Fibroblast of skin of scalp (primary cell): ENCODE measurements at places on chromosomes 12 and 14.

- DNase-seq: peak; percentile 12
Measured at GRCh38 chr14:73428353-73428824, 30.0 kb downstream of the NUMB start.

DNA sequence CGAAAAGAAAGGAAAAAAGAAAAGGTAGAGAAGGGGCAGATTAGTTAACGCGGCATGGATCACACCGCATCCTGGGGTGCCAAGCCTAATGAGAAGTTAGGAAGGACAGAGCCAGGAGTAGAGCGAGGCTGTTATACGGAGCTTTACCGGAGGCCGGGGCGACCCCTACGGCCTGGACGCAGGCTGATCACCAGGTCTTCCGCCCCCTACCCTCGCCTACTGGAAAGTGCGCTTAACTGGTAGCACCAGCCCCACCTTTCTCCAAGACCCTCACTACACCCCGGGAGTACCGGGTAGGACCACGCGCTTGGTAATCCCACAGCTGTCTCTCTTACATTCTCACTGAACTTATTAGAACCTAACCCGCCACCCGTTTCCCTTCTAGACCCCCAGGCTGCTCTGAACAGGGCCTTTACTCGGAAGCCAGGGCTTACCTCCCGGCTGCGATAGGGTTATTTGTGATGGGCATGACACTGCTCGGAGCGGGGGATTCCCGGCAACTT is 33.8 kb downstream of the WBP11 start:
- peak; percentile 5 for DNase-seq

- peak; percentile 98 for DNase-seq
Measured at GRCh38 chr12:110109037-110109836, 14.9 kb upstream of the IFT81 start.

- DNase-seq: peak; percentile 54
Measured at GRCh38 chr14:100827101-100828021, 1.4 kb downstream of the MEG3 start.

DNA sequence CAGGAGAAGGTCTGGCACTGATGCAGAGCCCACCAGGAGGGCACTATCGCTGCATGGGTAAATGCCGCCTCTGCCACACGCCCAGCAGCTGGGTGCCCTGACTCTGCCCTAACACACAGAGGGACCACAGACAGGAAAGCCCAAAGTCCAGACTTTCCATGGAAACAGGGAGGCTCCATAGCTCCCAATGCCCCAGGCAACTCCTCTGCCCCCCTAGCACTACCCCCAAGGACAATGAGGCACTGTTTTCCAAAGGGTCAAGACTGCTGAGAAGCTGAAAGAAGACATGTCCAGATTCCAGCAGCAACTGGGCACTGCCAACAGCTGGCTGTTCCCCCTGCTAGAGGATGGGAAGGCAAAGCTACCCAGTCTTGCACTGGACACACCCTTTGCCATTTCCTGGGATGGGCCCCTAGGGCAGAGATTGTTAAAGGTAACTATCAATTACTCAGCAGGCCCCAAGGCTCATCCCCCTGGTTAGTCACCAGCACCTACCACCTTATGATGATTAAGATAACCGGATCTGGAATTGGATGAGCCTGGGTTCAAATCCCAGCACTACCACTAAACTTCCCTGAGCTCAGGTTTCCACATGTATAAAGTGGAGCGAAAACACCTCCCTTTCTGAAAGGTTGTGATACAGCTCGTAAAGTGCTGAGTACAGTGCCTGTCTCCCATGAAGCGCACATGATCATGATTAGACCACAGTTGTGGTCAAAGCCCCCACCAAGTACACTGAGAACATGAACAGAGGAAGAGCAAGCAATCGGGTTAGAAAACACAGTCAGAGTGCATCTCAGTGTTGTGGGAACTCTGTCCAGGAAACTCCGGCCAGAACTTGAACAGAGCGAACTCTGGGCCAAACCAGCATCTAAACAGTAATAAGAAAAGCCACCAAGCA is 3.3 kb downstream of the PXN start:
- DNase-seq: no peak

- no peak for DNase-seq
Measured at GRCh38 chr12:22322091-22322490, 12.4 kb downstream of the ST8SIA1 start.

GRCh38 chr12:58291106-58291505 is 349.7 kb downstream of the ATP23 start:
- no peak for DNase-seq

GRCh38 chr12:39989501-39989900 is 116.4 kb downstream of the SLC2A13 start:
- no peak for DNase-seq

- DNase-seq: no peak
Measured at GRCh38 chr14:91415794-91416743, 1.6 kb downstream of the CCDC88C start.

- DNase-seq: no peak
Measured at GRCh38 chr12:1418144-1418543, 176.2 kb downstream of the FBXL14 start.

- no peak for DNase-seq
Measured at GRCh38 chr12:100302081-100302480, 35.1 kb downstream of the SCYL2 start.
